ENCODE measurements at places on chromosomes 2 and 18. TPM values are rescaled to one million over a fixed set of nuclear protein-coding genes. Genes with fewer than 3 reads are reported as not detected.

The RUFY4 gene
- not detected for total RNA-seq

The UGT1A9 gene
- total RNA-seq = 5.2 TPM

The OTOS gene
- total RNA-seq = not detected

The GYPC gene
- total RNA-seq = not detected

The LIMS4 gene
- 0.56 TPM for total RNA-seq
